ENCODE measurements at places on chromosomes 7 and 10.
A peak's percentile ranks its signal among the peaks of the same experiment; 100 is the strongest.

GRCh38 chr10:27638071-27638750, 107.4 kb downstream of the MKX start:
- no peak for DNase-seq

GRCh38 chr7:42924223-42924838, 7.6 kb downstream of the PSMA2 start:
- no peak for DNase-seq

DNA sequence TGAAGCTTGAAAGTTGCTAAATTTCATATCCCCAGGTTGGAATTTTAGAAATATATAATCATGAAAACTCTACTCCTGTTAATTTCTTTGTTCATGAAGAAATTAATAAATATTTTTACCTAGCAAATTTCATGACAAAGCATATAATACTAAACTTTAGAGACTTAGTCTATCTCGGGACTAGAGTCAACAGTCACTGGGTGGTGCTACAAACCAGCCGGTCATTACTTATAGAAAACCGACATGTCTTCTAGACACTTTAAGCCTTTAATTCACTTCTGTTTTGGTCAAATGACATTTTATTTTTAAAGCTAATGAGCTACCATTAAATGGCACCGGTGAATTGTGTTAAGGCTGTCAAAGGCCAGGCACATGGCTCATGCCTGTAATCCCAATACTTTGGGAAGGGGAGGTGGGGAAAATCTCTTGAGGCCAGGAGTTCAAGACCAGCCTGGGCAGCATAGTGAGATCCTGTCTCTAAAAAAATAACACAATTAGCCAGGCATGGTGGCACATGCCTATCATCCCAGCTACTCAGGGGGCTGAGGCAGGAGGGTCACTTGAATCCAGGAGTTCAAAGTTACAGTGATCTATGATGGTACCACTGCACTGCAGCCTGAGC, 270.1 kb downstream of the CACNA2D1 start:
- no peak for DNase-seq

- DNase-seq = no peak
These were observed 20.9 kb upstream of the MGMT start for GRCh38 chr10:129446183-129446581.

DNA sequence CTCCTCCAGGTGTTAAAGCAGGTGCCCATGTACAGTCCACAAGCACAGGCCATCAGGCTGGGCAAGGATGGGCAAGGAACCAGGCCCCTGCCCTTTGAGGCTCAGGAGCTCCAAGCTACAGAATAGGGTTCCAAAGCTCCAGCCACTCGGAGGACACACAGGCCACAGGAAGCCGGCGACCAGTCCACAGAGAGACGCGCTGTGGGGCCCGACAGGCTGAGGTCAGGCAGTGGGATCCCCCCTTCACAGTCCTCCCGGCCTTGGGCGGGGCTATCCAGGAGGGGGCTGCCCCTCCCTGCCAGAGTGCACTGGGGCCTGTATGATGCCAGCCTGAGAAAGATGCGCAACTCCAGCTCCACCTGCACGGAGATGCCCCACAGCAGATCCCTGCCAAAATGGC, 34.0 kb downstream of the MAD1L1 start:
- no peak for DNase-seq

DNA sequence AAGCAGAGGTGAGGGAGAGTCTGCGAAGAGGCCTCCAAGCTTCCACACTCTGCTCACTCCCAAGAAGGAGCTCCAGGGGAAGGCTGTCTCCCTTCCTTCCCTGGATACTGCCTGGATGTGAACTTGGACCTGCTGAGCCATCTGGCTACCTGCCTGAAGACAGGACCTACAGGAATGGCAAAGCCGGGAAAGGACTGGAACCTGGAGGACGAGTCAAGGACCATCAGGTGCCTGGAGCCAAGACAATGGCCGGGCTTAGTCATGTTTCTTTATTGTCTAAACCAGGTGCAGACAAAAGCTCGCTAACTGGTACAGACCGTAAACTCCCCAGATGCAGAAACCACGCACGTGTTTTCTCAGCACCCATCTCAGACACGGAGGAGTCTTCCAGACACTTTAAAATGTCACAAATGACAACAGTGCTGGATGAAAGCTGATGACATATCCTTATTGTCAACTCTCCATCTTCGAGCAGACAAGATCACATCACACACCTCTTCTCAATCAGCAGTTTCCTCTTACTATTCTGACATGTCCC, 12.1 kb downstream of the ASB13 start:
- DNase-seq = no peak

DNA sequence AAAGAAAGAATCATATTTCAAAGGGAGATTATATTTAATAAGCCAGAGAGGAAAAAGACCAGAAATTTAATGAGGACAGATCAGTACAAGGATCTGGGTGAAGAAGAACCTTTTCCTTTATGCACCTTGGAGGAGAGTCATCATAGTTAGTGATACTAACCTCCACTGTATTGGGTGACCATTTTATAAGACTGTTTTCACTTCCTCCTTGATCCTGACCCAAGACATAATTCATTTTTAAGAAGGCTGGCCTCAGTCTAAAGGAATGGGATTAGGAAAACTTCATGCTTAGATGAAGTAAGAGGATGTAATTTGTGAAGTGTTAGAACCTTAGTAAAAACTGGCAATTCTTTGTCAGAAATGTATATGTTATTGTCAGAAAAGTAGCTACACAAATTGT, 68.6 kb downstream of the ADAM22 start:
- DNase-seq = no peak

DNA sequence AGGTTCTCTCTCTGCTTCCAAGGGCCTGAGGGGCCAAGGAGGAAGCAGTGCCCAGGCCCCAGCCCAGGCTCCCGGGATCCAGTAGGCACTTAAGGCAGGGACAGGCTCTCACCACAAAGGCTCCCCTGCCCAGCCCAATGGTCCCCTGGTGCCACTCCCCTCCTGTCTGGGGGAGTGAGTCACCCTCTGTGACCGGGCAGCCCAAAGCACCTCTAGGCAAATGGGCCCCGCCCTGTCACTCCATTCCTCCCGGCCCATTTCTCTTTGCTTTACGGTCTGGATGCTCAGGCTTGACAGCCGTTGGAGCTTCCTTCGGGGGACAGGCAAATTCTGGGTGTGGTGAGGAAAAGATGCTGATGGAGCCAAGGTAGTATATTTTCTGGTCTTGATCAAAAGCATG, at the start of gene CALHM3:
Gene CALHM3, minus strand, starts transcription at position 106 of the 400 bp plus-strand sequence. CDS start 208 bp downstream, outside the sequence.
- DNase-seq = no peak

DNA sequence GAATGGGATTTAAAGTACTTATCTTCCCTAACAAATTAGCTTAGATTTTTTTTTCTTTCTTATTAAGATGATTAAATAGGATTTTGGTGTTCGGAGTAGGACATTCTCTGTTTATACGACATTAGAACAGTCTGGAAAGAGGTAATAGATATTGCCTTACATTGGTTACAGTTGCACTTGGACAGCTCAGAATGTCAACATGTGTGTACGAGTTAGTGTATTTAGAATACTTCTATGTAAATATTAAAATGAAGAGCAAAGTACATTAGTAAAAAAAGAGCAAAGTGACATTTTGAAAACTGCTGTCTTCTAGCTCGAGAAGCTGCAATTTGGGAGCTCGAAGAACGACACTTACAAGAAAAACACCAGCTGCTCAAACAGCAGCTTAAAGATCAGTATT, 51.5 kb downstream of the SLK start:
- no peak for DNase-seq

GRCh38 chr7:79664884-79665676, 211.6 kb upstream of the MAGI2 start:
- peak; percentile 24 for DNase-seq

GRCh38 chr10:74244097-74244685, 93.2 kb downstream of the ADK start:
- DNase-seq = no peak

DNA sequence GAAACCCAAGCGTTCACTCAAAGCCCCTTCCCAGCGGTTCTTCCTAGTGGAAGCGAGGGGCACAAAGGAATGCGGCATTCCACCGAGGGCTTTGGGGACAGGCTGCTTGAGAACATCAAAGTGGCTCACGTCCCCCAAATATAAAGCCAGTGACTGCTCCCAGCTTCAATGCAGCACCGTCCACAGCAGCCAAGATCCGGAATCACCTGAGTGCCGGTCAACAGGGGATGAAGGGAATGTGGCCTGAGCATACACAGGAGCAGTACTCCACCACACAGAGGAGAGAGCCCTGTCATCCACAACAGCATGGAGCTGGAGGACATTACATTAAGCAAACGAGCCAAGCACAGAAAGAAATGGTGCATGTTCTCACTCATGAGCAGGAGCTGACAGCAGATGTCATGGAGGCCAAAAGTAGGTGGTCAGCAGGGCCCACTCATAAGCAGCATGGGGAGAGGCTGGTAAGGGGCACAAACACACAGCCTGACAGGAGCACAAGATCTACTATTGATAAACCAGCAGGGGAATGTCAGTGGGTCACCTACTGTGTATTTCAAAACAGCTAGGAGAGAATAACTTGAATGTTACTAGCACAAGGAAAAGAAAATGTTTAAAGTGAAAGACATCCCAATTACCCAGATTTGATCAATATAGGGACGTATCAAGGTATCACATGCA, 79.5 kb downstream of the DIP2C start:
- no peak for DNase-seq

DNA sequence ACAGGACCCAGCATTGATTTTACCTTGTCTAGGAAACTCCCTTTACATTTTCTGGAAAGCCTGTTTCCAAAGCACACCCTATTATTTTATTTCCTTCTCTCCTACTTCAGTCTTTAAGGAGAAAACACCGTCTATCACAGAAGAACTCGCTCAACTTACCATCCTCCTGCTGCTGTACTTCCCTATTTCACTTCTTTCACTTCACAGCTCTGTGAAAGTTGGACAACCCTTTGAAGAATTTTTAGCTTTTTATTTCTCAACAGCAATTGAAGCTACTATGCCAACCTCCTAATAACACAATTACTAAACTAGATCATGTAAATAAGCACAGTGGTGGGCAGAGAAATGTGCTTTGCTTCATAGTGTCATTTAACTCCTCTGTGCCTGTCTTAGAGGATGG, 166.5 kb downstream of the TFEC start:
- DNase-seq = no peak

GRCh38 chr7:95871896-95872295, 99.5 kb downstream of the DYNC1I1 start:
- DNase-seq = no peak

Data from NCI-H748 treated with DMSO at 0.1 percent for 48 hours (cell line).